Left forelimb (tissue), 1 donor: ENCODE measurements at places on chromosomes 2 and 18.

- no peak for DNase-seq
These were observed 276.5 kb downstream of the DSC3 start for GRCh38 chr18:30766053-30766452.

DNA sequence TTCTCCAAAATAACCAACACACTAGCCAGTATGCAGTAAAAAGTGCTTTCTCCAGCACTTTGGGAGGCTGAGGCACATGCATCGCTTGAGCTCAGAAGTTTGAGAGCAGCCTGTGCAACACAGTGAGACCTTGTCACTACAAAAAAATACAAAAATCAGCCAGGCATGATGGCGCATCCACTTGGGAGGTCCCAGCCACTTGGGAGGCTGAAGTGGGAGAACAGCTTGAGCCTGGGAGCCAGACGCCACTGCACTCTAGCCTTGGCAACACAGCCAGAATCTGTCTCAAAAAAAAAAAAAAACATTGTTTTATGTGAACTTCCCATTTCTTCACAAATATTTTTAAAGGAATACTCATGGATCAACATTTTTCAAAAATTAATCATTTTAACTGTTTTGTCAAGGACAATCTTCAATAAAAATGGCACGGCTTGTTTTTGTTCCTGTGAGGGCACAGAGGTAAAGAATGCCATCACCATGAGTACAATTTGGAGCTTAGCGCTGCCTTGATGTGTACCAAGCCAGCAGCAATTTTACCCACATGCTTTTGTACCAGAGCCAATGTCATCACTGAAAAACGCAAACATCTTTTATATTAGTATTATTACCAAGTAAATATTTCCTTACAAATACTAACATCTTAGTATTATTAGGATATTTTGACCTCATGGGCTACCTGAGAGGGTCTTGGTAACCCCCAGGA is 26.7 kb downstream of the RAB1A start:
- no peak for DNase-seq

GRCh38 chr2:1859671-1860450 is 115.5 kb upstream of the PXDN start:
- DNase-seq = no peak

DNA sequence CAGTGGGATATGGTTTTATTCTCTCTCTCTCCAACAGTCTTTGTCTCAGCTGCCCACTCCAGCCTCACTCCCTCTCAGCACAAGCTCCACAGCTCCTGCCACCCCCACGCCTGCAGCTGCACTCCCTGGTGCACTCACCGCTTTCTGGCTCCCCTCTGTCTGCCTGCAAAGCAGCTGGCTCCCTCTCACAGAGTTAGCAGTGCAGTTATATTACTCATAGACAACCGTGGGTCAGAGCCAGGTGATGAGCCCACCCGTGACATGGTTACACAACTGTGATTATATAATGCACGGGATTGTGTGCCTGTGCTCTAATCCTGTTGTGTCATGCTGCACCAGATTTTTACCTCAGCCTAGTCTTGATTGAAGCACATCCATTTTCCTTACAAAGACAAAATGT is 276.9 kb upstream of the CHAC2 start:
- DNase-seq = no peak

DNA sequence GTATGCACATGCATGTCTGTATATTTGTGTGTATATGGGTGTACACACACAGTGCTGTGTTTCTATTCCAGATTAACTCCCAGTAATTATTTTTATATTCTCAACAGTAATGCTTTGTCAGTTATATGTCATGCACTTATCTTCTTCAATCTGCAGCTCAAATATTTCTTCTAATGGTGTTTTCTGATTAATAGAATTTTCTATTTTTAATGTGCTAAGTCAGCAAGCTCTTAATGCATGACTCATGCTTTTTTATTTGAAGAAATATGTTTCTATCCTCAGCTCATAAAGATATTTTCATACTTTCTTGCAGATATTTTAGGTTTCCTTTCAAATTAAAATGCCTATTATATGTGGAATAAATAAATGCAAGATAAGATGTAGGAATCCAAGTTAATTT is 59.7 kb upstream of the TMEM18 start:
- DNase-seq = no peak

DNA sequence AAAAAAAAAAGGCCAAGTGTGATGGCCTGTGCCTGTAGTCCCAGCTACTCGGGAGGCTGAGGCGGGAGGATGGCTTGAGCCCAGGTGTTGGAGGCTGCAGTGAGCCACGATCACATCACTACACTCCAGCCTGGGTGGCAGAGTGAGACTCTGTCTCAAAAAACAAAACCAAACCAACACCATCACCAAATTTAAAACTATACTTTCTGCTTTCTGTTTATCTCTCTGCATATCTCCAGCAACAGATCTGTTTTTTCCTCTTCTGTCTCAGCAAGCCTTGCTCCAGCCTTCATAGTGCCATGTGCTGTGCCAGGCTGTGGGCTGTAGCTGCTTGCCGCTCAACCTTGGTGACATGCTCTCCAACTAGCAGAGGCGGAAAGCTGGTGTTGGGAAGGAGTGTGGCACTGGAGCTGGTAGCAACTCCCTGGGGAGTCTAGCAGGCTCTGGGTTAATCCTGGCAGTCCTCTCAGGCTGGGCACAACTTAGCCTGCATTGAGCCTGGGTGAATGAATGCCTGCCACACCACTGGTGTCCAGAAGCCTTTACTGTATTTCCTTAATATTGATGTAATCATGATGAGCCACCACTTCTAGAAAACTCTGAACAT is 204.1 kb downstream of the LDLRAD4 start:
- DNase-seq = peak; percentile 28

DNA sequence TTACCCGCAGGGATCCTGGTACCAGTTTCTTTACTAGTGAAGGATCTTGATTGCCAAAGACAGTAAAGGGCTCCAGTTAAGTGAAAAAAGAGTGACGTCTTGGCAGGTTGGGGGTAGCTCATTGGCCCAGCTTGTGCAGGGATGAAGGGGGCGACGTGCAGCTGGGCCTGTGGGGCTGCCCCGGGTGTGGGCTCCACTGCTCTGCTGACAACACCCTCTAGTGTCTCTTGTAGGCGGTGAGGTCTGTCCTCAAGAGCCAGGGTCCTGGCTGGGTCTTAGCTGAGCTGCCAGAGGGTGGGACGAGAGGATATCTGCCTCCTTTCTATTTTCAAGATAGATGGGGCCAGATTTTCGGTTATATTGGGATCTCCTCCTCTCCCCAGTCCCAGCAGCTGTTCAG is 6.1 kb downstream of the ARHGEF4 start:
- no peak for DNase-seq

GRCh38 chr2:144996225-144996795 is 476.4 kb upstream of the ZEB2 start:
- no peak for DNase-seq

DNA sequence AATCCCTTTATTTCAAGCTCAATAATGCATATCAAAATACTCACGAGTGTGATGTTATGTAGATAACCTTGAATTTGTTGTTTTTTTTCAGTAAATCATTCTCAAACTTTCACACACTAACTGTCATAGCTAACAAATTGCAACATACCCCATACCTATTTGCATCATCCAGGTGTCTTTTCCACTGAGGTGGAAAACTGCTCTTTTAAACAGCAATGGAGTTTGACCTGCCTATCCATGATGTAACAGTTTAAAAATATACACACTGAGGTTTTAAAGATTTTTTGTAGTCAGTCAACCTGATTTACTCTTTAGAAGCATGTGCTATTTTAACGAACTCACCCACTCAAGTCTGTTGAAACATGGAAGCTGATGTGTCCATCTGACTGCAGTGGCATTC is 298.7 kb downstream of the RND3 start:
- DNase-seq = no peak

GRCh38 chr2:57881998-57882888 is 164.4 kb upstream of the VRK2 start:
- DNase-seq = no peak
